ENCODE measurements at places on chromosomes 13 and 19.

- no peak for DNase-seq
Measured at GRCh38 chr13:106752584-106753170, 184.7 kb upstream of the ARGLU1 start.

DNA sequence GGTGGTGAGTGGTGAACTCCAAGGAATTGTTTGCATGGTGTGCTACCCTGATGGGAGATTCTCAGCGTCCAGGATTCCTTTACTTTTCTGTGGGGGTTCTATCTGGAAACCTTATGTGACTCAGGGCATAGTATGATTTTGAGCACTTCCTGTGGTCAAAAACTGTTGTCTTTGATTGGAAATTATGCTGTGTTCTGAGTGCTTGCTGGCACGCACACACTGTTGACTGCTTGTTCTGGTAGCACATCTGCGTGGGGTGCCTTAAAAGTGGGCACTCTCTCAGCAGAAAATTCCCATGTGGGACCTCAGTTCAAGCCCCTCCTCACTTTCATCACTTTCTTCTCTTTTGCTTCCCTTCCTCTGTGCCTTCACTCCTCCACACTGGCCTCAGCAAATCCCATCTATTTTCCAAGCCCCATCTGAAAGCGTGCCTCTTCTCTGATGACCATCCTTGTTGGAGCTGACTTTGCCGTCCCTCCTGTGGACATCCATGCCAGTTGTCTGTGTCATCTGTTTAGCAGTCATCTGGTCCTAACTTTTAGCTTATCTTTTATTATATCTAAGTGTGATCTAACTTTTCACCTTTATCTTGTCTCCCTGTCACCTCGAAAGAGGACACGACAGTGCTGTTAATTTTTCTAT is 56.4 kb upstream of the NPAS1 start:
- DNase-seq, result no peak

GRCh38 chr19:6424939-6425731 is 524 bp upstream of the KHSRP start:
- DNase-seq, result peak; percentile 97

DNA sequence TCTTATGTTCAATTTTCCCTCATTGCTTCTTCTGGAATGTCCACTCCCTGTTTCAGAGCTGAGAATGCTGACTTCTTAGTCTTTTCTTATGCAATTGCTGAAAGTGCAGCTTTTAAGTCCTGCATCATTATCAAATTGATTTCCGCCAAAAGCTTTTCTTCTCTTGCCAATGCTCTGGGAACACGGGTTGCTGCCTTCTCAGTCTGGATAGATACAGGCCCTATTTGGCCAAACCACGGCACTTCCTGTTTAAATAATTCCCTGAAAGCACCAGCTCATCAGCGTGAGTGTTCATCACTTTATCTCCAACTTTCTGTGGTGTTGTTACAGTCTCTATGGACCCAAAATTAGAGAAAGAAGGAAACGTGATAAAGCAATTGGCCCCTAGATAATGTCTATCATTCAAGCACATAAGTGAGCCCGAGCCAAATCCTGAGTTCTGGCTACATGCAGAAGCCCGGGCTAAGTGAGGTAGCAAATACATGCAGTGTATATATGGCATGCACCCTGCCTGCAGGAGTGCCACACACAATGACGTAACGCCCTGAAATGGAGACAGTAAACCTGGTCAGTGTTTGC is 85.7 kb downstream of the CYSLTR2 start:
- no peak for DNase-seq

DNA sequence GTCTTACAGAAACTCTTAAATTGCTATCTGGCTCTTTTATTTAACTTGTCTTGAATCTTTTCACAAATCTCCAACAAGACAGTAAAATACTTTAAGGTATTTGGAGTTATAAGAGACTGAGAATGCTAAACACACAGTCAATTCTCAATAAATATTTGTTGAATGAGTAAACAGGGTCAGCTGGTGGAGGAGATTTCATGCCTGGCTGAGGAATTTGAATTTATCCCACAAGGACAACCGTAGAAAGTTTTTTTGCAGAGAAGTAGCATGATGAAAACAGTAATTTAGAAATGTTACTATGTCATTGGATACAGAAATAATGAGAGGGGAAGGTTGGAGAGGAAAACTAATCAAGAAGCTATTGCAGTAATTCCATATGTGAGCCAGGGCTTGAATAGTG is 1223.7 kb downstream of the PCDH17 start:
- no peak for DNase-seq

- DNase-seq, result no peak
Measured at GRCh38 chr13:52921194-52921593, 72.8 kb upstream of the PCDH8 start.

DNA sequence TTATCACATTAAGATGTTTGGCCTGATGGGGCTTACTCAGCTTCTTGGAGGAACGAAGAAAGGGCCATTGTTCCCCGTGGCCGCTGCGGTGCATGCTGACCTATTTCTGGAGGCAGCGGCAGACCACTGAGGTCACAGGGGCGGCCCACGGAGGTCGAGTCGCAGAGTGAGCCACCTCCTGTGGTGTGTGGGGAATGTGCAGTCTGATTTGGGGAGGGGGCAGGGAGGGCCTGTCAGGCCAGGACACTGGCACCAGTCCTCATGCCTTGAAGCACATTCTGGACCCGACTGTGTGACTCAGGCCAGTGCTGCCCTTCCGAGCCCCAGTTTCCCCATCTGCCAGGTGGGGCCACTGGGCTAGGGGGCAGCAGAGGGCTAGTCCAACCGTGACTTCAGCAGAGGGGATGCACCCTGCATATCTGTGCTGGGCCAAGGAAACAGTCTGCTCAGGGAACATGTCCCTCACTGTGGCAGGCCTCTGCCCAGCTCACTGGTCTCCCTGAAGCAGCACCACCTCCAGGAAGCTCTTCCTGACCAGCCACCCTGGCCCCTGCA is 6.3 kb downstream of the SLC7A10 start:
- DNase-seq, result no peak

GRCh38 chr19:45660636-45661035 is 7.4 kb upstream of the GIPR start:
- no peak for DNase-seq

DNA sequence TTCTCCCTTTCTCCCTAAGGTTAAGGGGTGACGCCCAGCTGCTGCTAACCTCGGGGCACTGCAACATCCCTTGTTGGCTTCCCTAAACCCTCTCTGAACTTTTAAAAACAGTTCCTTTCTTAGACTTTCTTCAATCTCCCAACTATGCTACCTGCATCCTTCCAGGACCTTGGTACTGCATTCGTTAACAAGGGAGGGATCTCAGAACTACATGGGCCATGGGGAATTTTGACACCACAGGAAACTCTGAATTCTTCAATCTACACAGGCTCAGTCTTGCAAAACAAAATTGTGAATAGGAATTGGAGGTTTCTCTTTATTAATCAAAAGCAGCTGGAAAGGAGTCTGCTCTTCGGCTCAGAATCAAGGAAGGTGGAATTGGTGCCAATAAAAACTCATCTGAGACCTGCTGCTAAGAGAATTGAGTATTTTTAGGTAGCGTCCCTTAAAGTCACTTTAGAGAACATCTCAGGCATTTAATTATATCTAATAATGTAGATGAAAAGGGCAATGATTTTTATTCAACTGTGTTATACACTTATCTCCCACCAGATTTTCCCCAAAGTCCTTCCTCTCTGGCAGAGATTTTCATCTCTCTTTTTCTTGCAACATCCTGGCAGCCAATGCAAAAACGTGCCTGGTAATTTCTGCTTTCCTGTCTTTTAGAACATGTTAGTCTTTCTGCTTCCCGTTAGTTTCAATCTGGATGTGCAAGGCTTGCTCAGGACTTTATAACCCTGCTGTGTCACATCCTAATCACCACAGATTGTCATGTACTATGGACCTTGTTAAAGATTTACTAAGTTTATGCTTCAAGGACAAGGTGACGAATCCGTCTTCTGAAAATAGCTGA is 69.1 kb upstream of the SLC15A1 start:
- no peak for DNase-seq

GRCh38 chr19:4115818-4116385 is 8.0 kb downstream of the MAP2K2 start:
- DNase-seq, result no peak

DNA sequence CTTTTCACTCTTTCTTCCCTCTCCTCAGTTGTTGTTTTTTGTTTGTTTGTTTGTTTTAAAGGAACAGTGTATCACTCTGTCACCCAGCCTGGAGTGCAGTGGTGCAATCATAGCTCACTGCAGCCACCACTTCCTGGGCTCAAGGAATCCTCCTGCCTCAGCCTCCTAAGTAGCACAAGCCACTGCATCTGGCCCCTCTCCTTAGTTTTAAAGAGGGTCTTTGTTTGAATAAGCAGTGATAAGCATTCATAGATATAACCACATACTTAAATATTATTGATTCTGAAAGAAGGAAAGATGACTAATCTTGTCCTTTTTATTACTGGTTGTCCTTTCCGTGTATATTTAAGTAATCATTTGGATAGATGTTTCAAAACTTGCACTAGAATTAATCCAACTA is 26.7 kb downstream of the ERCC5 start:
- DNase-seq, result no peak

- DNase-seq, result no peak
Measured at GRCh38 chr19:11781295-11782057, 14.7 kb downstream of the ZNF441 start.

DNA sequence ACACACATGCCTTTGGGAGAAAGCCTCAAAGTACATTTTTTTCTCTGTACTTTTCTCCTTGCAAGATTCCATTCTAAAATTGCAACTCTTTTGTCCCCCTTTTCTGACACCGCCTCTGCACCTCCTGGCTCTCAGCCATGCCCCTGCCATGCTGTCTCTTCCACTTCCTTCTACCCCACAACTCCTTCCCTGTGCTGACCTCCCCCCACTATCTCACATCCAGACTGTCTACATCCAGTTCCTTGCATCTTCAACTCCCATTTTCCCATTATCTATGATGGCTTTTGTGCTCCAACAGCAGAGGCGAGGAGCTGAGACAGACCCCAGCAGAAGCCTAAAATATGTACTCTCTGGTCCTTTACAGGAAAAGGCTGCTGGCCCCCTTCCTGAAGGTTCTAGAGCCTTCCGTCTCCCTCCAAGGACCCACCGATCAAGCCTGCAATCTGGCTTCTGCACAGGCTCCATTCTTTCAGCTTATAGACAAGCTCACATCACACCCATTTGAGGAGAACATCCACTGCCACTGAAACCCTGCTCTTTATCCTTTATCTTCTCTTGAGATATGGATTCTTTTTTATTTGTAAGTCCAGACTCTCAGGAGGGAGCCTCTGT is 50.2 kb downstream of the RFX2 start:
- DNase-seq, result no peak

GRCh38 chr19:50736338-50736737 is 13.2 kb downstream of the CLEC11A start:
- no peak for DNase-seq

DNA sequence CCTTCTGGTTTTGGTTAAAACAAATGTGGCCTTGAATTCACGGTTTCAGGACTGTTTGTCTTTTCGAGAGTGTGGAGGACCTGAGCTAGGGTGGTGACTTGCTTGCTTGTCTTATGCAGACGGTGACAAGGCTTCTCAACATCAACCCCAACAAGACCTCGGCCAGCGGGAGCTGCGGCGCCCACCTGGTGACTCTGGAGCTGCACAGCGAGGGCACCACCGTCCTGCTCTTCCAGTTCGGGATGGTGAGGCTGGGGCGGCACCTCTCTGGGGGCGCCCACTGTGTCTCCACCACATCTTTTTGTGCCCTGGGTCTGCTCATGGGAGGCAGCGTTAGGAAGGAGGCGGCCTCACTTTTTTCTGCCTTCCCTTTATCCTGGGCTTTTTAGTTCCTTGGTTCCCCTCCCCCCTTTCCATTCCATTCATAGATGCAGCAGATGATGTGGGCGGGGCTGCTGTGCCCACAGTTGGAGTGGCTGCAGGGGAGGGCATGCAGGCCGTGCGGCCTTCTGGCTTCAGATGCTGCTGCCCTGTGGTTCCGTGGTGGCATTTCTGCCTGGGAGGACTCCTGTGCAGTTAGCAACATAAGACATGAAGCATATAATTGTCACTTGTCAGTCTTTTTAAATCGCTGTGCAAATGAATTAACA is 23.3 kb downstream of the LAMP1 start:
- no peak for DNase-seq

- no peak for DNase-seq
Measured at GRCh38 chr13:30305456-30305970, 1.8 kb downstream of the KATNAL1 start.

DNA sequence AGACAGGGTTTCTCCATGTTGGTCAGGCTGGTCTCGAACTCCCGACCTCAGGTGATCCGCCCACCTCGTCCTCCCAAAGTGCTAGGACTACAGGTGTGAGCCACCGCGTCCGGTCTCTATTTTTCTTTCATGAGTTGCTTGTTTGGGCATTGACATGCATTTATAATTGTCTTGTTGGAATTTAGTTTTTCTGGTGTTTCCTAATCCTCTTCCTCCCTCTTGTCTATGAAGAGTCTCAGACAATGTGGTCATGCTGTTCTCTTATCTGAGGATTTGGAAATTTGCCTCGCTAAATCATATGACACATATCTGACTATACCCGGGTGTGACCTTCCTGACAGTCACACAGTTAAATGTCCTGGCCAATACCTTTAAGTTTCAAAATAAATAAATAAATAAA is 7.4 kb upstream of the CEACAM18 start:
- DNase-seq, result no peak

- no peak for DNase-seq
Measured at GRCh38 chr13:77386880-77387606, 60.1 kb upstream of the MYCBP2 start.

GRCh38 chr19:3098515-3099346 is 4.6 kb downstream of the GNA11 start:
- no peak for DNase-seq

DNA sequence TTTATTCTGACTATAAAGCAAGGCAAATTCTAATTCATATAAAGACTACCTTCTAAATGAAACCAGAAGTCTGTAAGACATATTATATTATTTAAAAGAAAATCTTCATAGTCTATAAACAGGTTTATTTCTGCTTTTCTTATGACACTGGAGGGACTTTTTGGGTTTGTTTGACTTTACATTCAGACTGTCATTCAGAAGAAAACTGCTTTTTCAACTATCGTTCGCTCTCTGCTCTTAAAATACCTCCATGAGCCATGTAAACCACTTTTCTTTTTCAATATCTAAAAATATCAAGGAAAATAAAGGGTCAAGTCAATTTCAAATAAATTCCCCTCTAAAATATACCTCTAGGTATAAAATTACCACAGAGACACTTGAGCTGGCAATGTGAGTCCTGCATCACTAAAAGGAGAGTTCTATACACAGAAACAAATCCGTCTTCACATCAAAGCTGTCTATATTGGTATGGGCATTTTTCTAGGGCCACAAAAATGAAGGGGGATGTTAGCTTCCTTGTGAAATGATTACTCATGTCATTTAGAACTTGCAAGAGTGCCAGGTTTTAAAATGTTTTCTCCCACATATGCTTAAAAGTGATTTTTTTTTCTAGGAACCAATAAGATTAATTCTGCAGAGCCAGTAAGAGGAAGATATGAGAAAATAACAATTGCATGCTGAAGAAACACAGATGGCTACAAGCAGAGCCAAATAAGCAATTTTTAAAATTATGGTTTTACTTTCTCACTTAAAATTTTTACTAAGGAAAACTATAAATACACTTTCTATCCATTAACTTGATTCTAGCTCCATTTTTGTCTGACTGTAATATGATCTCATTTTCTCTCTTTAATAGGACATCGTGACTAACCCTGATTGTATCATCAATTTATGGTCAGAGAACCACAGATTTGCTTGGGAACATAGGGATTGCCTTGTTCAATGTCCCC is 181.8 kb downstream of the TBC1D4 start:
- DNase-seq, result no peak

All from stimulated activated CD8-positive, alpha-beta memory T cell treated with anti-CD3 and anti-CD28 coated beads, Interleukin-12 subunit alpha, Interleukin-12 subunit beta, amount 100 ng/mL, for 1 hour (primary cell).